Stimulated activated CD4-positive, alpha-beta T cell treated with anti-CD3 and anti-CD28 coated beads, Interleukin-1b, Interleukin-23, amount 100 ng/mL, for 1 hour (primary cell): ENCODE measurements at places on chromosomes 7 and 10.

DNA sequence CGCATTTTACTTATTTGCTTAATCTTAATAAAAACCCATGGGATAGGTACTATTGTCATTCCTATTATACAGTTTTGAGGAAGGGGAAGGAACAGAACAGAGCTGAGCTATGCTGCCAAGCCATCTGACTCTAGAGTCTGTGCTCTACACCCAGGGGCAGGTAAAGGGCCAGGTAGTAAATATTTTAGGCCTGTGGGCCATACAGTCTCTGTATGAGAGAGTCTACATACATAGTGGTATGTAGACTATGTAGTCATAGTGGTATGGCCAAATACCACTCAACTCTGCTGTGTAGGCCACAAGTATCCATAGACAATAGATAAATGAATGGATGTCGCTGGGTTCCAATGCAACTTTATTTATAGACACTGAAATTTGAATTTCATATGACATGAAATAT is 3.4 kb upstream of the SRI start:
- DNase-seq, result no peak

DNA sequence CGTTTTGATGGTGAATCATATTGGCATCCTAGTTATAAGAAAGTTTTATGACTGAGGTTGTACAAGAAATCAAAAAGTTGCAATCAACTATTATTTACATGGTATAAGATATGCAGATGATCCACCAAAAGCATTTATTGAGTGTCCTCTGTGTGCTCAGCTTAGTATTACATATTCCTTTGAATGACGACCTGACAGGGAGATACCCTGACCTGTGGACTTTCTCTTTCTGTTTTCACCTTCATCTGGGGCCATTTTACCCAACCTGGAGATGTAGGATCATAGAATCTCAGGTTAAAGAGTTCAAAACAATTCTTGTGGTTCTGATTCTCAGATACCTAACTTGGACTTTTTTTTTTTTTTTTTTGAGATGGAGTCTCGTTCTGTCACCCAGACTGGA is 269.1 kb upstream of the SORCS1 start:
- DNase-seq, result no peak

- no peak for DNase-seq
These were observed 9.1 kb downstream of the LAMB1 start for GRCh38 chr7:107993891-107994291.

DNA sequence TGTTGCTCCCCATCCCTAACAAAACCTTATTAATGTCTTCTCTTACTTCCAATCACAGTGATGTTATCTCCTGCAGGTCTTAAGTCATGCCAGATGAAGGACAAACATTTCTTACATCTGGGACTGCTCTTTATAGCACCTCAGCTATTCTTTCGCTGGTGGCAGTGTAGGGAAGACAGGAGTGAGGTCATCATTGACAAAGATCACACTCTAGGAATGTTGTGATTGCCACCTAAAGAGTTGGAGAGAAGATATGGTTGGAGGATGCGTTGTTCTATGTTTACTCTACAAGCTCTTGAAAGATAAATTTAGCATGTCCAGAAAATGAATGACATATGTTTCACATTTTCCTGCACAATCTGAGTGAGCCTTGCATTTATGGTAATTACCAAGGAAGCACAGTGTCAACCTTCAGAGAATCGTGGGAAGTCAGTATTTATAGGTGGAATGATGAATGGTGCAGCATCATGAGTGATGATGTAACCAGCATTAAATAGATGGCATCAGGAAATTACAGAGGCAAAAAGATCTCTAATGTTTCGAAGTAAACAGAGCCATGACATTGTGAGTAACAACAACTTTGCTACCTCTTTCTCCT is 188.1 kb upstream of the STEAP1 start:
- DNase-seq, result no peak

DNA sequence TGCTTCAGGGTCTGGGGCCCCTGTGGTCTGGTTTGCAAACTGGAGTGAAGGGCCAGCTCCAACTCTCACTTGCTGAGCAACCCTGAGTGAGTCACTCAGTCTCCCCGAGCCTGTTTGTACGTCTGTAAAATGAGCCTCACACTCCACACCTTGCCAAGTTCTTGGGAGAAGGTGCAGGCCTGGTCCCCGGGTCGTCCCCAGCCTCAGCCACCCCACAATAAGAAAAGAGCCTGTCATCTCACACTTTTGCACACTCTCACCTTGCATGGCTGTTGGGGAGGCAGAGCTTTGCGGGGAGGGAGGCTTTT is 5.2 kb downstream of the GRIFIN start:
- no peak for DNase-seq

DNA sequence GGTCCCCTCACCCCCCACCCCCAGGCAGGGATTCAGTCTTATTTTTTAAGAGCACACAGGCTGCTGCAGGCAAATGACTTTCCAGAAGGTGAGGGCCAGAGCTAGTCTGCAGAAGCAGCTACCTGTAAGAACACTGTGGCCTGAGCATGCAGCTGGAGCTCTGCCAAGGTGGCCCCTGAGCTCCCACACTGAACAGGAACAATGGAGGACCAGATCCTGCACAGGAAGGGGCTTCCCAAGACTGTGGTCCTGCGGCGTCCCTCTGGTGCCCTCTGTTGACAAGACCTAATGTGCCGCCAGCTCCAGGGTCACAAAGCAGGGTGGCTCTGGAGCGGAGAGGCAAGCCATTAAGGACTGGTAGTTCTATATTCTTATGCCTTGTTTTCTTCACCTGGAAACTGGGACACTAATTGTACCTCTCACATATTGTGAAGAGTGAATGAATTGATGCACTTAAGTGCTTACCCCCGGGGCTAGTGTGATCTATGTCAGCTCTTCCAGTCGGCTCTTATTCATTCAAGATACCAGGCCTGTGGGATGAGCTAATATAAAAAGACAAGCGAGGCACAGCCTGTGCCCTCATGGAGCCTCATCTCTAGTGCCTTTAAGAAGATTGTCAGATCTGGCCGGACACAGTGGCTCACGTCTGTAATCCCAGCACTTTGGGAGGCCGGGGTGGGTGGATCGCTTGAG is 8.0 kb upstream of the BEND7 start:
- no peak for DNase-seq

DNA sequence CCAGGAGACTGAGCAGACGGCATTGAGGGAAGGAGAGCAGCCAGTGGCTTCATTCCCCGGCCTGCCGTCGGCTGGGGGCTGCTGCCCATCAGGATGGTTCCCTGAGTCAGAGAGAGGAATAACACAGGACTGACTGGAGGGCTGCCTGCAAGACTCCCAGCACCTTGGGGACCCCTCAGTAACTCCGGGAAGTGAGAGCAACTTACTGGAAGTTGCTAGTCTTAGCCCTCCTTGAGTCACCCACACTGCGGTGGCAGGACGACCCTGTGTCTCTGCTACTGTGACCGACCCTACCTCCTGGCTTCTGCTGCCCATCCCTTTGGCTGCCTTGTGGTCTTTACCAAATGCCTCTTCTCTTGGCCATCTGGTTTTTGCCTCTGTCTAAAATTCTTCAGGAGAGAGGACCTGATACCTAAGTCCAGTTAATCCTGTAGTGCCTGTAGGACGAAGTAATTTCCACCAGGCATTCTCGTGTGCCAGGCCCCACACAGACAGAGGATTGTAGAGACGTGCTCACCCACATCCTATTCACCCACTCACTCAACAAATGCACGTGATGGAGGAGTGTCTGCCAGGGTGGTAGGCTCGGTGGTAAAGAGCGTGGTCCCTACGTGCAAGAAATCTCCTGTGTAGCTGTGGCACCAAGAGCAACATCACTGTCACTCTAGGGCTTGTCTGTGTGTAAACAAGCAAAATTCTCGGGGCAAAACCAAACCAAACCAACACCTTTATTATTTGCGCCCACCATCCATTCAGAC is 156.5 kb downstream of the PRKCQ start:
- no peak for DNase-seq

DNA sequence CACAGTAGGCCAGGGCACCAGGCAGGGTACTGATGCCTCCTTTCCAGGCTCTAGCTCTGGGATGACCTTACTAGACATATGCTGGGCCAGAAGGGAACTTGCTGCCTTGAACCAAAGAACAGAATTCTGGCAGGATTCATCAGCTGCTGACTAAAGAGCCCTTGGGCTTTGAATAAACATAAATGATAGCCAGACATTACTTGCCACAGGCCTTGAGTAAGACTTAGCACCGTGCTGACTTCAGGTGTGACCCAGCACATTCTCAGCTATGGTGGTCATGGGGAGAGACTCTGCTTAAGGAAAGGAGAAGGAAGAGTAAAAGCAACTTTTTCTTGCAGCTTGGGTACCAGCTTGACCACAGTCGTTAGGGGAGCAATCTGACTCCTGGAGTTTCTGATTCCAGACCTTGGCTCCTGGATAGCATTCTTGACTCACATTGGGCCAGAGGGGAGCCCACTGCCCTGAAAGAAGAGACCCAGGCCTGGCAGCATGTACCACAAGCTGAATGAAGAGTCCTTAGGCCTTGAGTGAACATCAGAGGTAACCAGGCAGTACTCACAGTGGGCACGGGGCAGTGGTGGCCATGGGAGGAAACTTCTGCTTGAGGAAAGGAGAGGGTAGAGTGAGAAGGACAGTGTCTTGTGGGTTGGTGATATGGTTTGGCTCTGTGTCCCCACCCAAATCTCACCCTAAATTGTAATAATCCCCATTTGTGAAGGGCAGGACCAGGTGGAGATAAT is 926.1 kb upstream of the SORCS1 start:
- no peak for DNase-seq

DNA sequence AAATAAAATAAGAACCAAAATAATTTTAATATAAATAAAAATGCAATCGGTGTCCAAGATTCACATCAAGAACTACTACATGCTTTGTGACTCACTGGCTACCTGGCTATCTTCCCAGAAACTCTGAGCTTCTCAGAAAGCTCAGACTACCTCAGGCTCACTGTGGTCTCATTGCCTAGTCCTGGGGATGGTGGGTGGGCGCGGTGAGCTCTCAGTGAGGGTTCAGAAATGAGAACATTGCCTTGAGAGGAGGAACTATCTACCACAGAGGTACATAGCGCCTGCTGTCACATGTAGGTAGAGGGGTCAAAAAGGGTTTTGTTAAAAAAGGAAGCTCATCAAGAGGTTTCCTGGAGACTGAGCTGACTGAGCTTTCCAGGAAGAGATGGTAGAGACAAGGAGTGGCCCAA is 108.0 kb downstream of the WDFY4 start:
- DNase-seq, result no peak

DNA sequence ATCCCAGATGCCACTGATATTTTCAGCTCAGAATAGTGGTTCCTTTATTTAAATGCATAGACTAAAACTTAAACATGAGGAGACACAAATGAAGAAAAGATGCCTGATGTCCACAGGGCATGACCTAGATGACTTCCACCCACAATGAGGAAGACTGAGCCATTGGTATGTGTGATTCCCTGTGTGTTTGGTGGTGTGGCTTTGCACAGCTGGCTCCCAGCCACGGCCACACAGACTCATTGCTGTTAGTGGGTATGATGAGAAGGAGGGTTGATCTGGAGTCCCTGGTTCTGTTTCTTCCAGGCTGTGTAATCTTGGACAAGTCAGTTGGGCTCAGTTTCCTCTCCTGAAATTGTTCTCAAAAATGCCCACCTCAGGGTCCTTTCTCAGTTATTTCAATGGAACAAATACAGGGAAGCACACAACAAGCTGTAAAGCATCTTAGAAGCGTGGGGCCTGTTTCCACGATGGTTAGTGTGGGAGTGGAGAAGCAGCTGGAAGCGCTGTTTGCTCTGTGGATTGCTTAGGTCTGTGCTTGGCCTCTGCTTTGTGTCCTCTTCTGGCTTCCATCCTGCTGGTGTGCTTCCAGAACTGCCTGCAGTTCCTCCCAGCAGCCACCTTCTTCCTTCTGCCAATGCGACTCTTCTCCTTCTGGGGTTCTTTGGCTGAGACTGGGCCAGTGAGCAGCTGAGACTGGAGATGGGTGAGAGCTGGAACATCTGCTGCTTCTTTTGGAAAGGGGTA is 303.7 kb downstream of the BMPER start:
- DNase-seq, result no peak

GRCh38 chr7:106485031-106485551 is 175.9 kb downstream of the CCDC71L start:
- DNase-seq, result no peak

DNA sequence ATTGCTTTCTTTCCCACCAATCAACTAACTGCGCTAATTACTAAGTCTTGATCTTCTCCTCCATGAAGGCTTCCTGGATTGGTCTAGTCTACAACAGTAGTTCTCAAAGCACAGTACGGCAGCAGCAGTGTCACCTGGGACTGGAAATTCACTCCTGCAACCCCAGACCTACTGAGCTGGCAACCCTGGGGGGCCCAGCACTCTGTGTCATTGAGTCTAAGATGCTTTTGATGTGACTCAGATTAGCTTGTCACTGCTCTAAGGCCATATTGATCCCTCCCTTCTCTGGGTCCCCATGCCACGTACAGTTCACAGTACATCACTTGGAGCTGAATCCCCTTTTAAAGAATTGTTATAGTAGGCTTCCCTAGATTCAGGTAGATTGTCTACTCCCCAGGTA is 65.7 kb upstream of the KMT2C start:
- DNase-seq, result no peak

DNA sequence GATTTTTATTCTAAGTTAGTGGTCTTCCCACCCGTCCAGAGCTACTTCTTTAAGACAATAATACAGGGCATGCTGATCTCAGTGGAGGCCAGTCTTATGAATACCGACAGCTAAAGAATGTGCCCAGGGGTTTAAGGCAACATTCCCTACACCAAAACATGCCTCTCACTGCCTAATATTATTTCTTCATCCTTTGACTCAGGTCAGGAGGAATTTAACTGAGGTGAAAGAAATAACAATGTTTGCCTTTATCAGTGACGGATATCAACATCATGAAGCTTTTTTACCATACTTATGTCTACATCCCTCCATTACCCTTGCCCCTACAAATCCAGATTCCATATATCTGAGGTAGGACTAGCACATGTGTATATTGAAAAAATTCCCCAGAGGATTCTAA is 33.3 kb upstream of the TES start:
- no peak for DNase-seq

DNA sequence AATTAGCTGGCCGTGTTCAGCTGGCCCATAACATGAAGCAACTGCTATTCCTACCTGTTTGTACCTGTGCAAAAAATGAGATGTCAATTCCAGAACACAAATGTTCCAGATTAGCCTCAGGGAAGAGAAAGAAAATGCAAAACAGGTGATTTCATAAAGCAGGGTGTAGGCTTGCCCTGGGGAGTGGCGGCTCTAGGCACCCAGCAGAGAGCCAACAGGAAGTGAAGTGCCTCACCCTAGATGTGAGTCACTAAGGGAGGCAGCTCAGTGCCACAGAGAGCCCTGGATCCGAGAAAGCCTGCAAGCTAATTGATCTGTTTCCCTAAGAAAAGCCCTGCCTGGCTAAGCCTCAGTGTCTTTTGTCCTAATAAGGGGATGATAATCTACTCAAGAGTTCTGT is 240.0 kb downstream of the ARHGAP21 start:
- DNase-seq, result no peak

DNA sequence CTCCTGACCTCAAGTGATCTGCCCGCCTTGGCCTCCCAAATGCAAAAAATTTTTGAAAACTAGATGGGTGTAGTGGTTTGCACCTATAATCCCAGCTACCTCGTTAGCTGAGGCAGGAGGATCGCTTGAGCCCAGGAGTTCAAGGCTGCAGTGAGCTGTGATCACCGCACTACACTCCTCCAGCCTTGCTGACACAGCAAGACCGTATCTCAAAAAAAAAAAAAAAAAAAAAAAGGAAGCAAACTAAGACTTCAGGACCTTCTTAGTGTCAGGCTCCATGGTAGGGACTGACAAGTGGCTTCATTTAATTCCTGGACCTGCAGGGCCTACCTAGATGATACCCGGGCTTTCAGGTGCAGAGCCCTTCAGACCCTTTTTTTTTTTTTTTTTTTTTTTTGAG is 2.5 kb downstream of the POP7 start:
- DNase-seq, result no peak
